EH (cell line): ENCODE measurements at places on chromosomes 11 and 22.

DNA sequence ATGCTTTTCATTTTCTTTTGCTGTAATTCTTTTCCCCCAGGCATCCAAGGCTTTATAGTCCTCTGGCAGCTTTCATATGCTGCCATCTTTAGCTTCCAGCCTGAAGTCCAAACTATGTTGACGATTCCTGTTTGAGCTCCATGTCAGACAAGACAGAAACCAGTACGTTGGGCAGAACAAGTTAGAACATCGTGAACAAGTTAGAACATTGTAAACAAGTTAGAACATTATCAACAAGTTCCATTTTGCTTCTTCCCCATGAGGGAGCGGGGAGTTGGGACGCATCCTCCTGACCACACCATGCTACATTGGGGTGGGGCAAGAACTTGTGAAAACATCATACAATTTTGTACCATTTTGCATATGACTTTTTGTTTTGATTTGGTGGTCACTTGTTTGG lies 23.9 kb downstream of the GLB1L2 start:
- DNase-seq, result no peak

- no peak for DNase-seq
These were observed 11.8 kb upstream of the FBLN1 start for GRCh38 chr22:45490836-45491235.

DNA sequence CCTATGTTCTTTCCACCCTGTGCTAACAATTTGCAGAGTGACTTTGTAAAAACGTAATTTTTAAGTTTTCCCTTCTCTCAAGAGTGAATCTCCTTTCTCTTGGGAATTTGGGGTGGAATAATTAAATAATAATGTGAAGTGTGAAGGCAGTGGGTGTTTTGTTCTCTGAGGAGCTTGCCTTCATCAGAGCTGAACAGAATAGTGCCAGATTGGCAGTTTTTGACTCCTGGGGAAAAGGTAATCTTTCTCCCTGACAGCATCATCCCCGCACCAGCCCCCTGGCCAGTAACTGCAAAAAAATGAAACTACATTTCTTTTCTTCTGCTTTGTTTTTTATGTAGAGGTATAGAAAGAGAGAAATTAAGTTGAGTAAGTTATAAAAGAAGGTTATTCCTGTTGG lies 59.9 kb downstream of the MUC15 start:
- no peak for DNase-seq

DNA sequence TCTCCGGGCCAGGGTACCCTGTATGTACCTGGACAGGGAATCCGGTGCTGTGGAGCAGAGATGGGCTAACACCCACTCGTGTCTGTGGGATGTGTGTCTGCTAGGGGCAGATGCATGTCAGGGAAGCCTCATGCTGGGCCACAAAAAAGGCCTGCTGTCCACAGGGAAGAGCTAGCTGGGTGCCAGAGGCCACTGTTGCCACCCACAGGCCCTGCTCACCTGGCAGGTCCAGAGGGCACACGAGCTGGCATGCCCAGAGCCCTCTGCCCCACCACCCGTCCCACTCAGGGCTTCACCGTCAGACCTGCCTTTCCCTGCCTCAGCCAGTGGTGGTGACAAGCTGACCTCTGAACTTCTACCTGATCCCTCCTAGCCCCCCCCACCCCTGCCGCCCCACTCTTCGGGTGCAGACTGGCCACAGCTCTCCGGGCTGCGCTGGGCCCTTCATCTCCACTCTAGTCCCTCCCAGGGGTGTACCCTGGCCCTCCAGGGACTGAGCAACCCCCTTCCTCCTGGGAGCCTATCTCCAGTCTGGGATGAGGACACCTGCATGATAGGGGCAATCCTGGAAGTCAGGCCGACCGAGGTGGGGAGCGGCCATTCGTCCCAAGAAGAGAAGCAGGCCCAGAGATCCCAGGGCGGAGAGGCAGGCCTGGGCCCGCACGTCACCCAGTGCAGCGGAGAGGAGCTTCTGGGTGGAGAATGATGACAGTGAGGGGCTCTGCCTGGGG lies 1.4 kb downstream of the SLC25A22 start:
- no peak for DNase-seq

DNA sequence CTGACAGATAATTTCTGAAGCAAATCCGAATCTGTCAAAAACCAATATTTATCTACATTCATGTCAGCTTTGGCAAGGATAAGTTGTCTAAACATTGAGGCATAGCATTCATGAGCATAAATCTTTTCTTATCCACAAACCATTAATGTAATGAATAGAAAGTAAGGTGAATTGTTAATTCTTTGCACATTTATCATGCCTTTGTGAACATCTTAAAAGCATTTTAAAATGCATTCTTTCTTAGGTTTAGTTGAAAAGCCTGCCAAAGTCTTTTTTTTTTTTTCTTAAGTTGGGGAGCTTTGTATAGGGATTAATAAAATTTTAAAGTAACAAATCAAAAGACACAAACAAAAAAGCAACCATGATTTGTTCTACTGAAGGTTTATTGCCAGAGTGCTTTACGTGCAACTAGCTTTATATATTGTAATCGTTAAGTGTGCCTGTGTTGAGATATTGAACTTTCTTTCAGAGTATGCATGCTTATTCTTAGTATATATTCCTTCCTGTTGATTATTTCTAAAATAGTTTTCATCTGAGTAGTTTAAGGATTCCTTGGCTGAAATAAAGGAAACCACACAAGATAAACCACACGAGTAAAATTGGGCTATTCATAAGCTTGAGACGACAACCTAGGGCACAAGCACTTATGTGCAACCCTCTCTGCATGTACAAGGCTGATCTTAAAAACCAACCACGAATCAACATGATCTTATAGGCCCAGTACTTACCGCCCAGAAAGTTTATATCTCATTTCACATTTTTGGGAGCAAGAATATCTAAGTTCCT lies 1110.9 kb upstream of the CNTN5 start:
- peak; percentile 62 for DNase-seq

DNA sequence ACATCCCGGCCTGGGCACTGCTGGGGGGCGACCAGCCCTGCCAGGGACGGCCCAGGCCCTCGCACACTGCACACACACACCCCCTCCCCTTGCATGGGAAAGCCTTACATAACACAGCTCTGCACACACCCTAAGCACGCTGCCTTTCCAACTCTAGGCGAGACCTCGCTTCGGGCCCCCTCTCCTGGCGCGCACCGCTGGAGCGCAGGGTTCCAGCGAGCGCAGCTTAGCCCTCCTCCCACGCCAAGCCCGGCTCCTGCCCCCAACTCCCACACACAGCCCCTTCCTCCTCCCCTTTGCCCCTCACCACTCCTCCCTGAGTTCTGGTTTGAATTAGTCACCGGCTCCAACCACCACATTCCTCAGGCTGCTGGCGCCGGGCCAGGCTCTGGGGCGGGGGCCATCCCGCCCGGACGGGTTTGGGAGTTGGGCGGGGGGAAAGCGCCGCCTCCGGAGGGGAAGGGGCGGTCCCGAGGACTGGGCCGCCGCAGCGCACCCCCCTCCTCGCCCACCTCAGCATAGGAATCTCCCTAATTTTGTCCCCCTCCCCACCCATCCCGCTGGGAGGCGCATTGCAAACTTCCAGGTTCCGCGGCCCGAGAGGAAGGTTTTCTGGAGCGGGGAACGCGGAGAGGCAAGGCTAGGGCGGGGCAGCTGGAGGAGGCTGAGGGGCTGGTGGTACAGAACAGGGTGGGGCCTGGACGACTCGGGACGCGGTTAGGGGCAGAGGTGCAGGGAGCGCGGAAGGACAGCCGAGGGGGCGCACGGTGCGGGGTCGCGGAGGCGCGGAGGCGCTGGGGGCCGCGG lies 966 bp downstream of the AHNAK start:
- DNase-seq, result peak; percentile 94

- DNase-seq, result no peak
These were observed 1564.8 kb upstream of the TENM4 start for GRCh38 chr11:81005595-81005994.
